Mammary epithelial cell (primary cell): ENCODE measurements at places on chromosomes 13 and 19. TPM values are rescaled to one million over a fixed set of nuclear protein-coding genes. Genes with fewer than 3 reads are reported as not detected.

TLE6 gene
- 0.59 and 1.6 TPM in 2 replicates for total RNA-seq

PEAK3 gene
- not detected for total RNA-seq

MBD3L3 gene
- total RNA-seq = not detected in 2 replicates

PLEKHF1 gene
- total RNA-seq = 31.2 TPM

SWSAP1 gene
- 1.2 and 2.3 TPM in 2 replicates for total RNA-seq

CEACAM3 gene
- total RNA-seq = not detected in 2 replicates

FAM83E gene
- 0.33 TPM for total RNA-seq
